ENCODE measurements at places on chromosomes 2 and 18.

DNA sequence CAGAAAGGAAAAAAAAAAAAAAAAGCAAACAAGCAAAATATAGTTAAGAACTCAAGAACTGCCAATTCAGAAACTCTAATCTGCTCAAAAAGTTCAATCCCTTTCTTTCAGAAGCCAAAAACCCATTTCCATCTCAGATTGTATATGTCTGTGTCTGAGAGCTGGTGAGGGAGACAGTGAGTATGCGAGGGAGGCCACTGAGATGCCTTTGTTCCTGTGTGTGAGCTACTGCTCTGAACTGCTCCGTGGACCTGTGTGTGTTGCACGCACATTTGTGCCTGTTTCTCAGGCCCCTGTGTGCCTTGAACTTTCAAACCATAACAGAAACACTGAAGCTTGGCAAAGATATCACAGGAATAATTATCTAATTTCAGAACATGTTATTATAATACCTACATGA is 2.5 kb upstream of the PKDCC start:
- DNase-seq = no peak

- no peak for DNase-seq
Observed at GRCh38 chr2:217838409-217838831, 164.4 kb downstream of the TNS1 start.

DNA sequence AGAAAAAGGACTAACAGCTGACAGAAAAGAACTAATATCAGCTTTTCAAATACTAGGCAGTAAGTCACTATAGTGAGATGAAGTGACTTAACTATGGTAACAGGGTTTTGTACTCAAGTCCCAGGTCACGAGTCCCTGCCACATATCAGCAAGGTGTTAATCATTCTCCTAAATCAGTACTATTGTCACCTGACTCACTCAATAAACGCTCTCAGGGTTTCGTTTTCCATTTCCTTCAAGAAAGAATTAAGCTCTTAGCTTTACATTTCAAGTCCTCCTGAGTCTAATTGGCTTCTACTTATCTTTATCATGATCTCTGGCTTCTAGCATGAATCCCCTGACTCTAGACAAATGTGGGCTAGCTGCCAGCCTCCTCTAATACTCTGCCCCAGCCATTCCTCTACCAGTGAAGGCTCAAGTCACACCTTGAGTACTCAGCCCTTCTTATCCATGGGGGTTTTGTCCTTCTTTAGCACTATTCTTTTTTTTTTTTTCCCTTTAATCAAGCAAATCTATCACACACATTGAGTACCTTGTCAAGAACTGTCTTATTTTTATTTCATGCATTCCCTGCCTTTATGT is 20.0 kb downstream of the BUB1 start:
- no peak for DNase-seq

GRCh38 chr2:220104871-220105351 is 477.5 kb downstream of the SLC4A3 start:
- DNase-seq = no peak

GRCh38 chr2:23803264-23803964 is 123.5 kb downstream of the ATAD2B start:
- DNase-seq = no peak

GRCh38 chr2:185185044-185185443 is 553.6 kb upstream of the FSIP2 start:
- no peak for DNase-seq
